Mesenteric fat pad (tissue), 1 donor: ENCODE measurements at places on chromosomes 3 and 15. TPM values are rescaled to one million over a fixed set of nuclear protein-coding genes. Genes with fewer than 3 reads are reported as not detected.

ADCY5 gene
- total RNA-seq: 107 TPM

GRCh38 chr3:50466177-50466576 lies 37.3 kb downstream of the CACNA2D2 start:
- DNase-seq: no peak

DNA sequence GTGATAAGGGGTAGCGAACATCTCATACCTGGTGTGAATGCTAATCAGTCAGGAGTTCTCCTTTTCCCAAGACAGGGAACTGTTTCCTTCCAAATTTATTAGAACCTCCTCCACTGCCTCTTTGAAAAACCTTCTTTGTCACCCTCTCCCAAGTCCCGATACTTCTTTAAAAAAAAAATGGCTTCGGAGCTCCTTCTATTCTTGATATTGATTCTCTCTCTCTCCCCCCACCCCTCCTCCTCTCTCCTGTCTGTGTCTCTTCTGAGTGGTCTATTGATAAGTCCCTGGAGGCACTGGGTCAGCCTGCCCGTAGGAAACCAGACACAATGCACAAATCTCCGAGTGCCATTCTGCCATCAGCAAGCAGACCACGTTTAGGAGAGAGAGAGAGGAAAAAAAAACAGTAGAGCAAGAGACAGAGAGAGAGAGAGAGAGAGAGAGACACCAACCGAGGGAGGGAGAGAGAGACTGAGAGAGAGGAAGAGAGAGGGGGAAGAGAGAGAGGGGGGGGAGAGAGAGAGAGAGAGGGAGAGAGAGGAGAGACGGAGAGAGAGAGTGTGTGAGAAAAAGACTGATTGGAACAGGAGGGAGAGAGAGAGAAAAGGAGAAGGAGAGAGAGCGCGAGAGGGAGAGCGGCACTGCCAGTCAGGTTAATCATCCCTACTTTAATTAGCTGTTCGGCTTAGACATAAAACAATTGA lies 160.9 kb downstream of the TIGIT start:
- no peak for DNase-seq

DNASE1L3 gene
- 5.1 TPM for total RNA-seq

DNA sequence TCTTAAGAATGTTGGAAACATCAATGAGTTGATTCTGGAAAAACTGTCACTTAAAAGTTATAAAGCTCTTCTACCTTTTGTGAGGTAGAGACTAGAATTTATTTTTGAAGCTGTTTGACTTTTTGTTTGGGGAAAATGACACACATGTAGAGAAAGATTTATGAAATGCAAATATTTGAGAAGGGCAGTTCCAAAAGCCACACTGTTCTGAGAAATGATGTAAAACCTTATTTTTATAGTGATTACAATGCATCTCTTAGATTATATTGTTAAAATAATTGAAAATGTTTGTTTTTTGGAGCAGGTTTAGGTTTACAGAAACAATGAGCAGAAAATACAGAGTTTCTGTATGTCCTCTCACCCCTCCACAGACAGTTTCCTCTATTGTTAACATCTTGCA lies 116.1 kb upstream of the CMC1 start:
- no peak for DNase-seq

MAGEL2 gene
- total RNA-seq: 0.32 TPM

GOLGA8K gene
- 1.2 TPM for total RNA-seq

DNA sequence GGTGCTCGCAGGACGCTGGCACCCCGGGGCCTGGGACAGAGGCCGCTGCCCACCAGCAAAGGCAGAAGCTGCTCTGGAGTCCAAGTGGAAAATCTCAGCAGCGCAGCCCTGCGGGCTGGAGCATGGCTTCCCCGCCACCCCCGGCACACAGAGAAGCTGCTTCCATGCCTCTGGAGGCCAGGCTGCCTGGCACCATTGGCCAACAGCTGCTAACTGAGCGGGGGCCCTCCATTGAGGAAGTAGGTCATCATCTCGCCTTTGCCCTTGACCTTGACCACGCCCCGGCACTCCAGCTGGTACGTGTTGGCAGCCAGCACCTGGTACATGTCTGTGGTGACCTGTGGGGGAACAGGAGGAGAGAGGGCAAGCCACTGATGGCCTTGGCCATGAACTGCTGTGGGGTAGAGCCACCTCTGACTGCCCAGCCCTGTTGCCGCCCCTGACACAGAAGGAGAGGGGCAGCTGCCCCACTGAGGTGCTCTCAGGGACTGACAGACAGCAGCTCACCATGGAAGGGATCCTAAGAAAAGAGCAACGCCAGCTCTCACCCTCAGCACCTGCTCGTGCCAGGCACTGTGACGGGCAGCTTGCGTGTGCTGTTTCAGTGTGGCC lies 82.8 kb downstream of the SEC22A start:
- DNase-seq: peak; percentile 86

DNA sequence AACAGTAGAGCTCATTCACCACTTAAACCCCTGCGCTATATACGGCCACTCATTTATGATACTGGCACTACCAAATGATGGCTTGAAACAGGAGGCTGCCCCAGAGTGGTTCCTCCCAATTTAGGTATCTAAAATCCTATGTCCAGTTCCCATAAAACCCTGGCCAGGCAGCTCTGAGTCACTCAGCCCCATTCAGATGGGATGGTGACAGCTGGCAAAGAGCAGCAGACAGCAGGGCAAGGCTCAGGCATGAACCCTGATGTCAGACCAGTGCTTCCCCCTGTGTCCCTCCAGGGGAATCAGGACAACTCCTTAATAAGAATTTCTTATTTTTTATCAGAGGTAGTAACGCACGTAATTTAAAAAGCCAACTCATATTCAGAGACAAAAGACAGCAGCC lies 77.2 kb upstream of the RNU6-1 start:
- DNase-seq: no peak

- DNase-seq: no peak
These were observed 5.1 kb downstream of the NECTIN3 start for GRCh38 chr3:111076732-111077131.

- no peak for DNase-seq
These were observed 37.2 kb downstream of the MYO5A start for GRCh38 chr15:52491472-52491871.

- DNase-seq: no peak
These were observed 66.9 kb downstream of the CCNL1 start for GRCh38 chr3:157093096-157093495.

- no peak for DNase-seq
These were observed 36.6 kb upstream of the RHO start for GRCh38 chr3:129491794-129492193.
